Caki2 (cell line): ENCODE measurements at places on chromosomes 7 and 10. TPM values are rescaled to one million over a fixed set of nuclear protein-coding genes. Genes with fewer than 3 reads are reported as not detected.

The GRID2IP gene
- total RNA-seq: not detected in 2 replicates

The MUC3A gene
- total RNA-seq: 0.20 TPM in 1 of 2 replicates, not detected in the other

The LZTS2 gene
- total RNA-seq: 35.5 and 37.2 TPM in 2 replicates

The CEP55 gene
- 44.4 and 58.9 TPM in 2 replicates for total RNA-seq

The NAT16 gene
- not detected in 2 replicates for total RNA-seq

The KLF14 gene
- total RNA-seq: not detected in 2 replicates

The NUPR2 gene
- total RNA-seq: not detected in 2 replicates

The GPR85 gene
- not detected in 2 replicates for total RNA-seq

The REPIN1 gene
- total RNA-seq: 86.1 and 89.8 TPM in 2 replicates

The WDR86 gene
- total RNA-seq: not detected in 2 replicates
